Right atrium auricular region (tissue), 2 donors: ENCODE measurements at places on chromosomes 12 and 14. TPM values are rescaled to one million over a fixed set of nuclear protein-coding genes. Genes with fewer than 3 reads are reported as not detected.

The KRT8 gene
- 199 TPM for total RNA-seq

DNA sequence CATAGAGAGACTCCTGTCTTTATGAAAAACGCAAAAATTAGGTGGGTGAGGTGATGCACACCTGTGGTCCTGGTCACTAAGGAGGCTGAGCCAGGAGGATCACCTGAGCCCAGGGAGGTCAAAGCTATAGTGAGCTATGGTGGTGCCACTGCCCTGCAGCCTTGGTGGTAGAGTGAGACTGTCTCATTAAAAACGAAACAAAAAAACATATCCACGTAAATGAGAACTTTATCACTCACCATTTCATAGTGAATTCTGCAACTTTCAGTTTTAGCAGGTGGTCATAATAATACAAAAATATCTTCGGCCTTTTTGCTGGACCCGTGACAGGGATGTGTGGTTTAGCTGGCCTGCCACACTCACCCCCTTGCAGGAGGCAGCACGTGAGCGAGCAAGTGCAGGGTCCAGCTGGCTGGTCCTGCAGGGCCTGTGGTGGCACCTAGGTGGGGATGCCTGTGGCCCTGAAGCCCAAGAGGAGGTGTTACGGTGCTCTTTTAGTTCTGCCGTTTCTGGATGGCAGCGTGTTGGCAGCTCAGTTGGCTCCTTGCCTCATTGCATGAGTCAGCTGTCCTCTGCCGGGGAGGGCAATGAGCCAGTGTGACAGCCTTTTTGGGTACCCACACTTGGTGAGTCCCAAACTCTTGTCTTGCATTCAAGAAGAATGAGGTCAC is 1330.7 kb upstream of the TMEM132C start:
- peak overlapping the region; percentile 26 for H3K27ac ChIP-seq
- no peak overlapping the region for H3K4me3 ChIP-seq
- H3K27me3 ChIP-seq, result no peaks in the 10 kb centered on the region
- H3K36me3 ChIP-seq, result no peaks in the 10 kb centered on the region
- no peak for DNase-seq

- no peak for DNase-seq
- no peaks in the 10 kb centered on the region for H3K36me3 ChIP-seq
- H3K4me1 ChIP-seq, result no peaks in the 10 kb centered on the region
- H3K27ac ChIP-seq, result no peak overlapping the region
These were observed 21.3 kb upstream of the SRRM4 start for GRCh38 chr12:118959985-118960560.

DNA sequence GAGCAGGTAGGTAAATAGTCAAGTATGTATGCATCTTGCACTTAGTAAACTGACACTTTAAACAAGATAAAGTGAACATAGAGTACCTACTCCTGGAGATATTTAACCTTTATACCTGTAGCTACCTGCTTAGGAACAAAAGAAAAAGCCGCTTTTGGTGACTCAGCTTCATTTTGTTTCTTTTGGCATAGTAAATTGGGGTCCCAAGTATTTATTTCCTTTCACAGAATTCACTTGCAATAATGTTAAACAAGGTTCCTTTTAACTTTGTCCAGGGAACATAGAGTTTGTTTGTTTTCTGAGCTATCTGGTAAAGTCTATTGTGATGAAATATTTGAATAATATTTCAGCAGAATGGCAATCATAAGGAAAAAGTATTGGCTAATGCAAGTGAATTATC is 20.0 kb downstream of the SLCO1B3 start:
- no peaks in the 10 kb centered on the region for H3K4me1 ChIP-seq
- no peak for DNase-seq
- no peak overlapping the region for H3K4me3 ChIP-seq
- no peak overlapping the region for H3K27ac ChIP-seq
- H3K36me3 ChIP-seq, result no peaks in the 10 kb centered on the region

The GALNT8 gene
- total RNA-seq, result 3.8 TPM

The SAV1 gene
- 25.4 TPM for total RNA-seq

DNA sequence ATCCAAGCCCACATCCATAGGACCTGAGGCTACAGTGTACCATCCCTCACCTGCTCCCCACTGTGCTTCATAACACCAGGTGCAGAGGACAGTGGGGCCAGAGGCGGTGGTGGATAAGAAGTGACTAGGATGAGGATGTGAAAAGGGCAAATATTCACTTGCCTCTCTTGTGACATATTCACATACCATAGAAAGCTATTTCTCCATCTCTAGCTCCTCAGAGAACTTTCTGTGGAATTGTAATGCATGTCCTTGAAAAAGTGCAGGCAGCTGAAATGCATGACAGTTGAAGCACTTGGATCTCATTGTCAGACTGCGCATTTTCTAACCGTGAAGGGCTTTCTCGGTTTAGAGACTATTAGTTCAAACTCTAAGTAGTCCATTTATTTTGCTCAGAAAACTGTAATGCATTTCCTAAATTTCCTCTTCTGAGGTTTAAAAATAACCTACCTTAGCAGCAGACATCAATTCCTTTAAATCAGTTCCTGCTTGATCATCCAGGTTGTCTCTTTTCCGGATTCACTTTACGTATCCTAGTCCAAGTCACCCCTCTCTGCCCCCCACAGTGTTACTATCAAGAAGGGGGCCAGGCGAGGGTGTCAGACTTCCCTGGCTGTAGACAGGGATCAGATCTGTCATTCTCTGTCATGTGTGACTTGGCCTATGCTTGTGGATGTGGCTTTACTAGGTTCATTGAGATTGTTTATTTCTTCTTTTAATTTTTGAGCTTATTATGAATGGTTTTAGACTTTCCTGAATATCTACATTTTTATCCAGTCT is 984.0 kb upstream of the TMEM132C start:
- H3K36me3 ChIP-seq, result no peaks in the 10 kb centered on the region
- no peak overlapping the region for H3K27ac ChIP-seq
- DNase-seq, result no peak

The SYCP3 gene
- not detected for total RNA-seq

DNA sequence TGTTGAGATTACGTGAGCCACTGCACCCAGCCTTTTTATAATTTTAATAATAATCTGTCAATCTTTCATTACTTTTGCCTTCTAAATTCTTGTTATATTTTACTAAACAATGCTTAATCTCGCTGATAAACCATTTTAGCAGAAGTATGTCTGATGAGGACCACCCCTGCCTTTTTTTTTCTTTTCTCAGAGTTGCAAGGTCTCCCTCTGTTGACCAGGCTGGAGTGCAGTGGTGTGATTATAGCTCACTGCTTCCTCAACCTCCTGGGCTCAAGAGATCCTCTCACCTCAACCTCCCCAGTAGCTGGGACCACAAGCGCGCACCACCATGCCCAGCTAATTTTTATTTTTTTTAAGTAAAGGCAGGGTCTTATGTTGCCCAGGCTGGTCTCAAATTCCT is 118.6 kb upstream of the DNM1L start:
- H3K27me3 ChIP-seq, result no peaks in the 10 kb centered on the region
- peak overlapping the region; percentile 46 for H3K27ac ChIP-seq
- no peak overlapping the region for H3K4me3 ChIP-seq
- H3K4me1 ChIP-seq, result no peaks in the 10 kb centered on the region
- no peaks in the 10 kb centered on the region for H3K36me3 ChIP-seq
- DNase-seq, result no peak

- no peaks in the 10 kb centered on the region for H3K36me3 ChIP-seq
- H3K27me3 ChIP-seq, result no peaks in the 10 kb centered on the region
- H3K4me1 ChIP-seq, result no peaks in the 10 kb centered on the region
- H3K4me3 ChIP-seq, result no peak overlapping the region
- no peak overlapping the region for H3K27ac ChIP-seq
These were observed 12.2 kb downstream of the TMTC2 start for GRCh38 chr12:82698708-82699564.

The IAPP gene
- total RNA-seq, result not detected

DNA sequence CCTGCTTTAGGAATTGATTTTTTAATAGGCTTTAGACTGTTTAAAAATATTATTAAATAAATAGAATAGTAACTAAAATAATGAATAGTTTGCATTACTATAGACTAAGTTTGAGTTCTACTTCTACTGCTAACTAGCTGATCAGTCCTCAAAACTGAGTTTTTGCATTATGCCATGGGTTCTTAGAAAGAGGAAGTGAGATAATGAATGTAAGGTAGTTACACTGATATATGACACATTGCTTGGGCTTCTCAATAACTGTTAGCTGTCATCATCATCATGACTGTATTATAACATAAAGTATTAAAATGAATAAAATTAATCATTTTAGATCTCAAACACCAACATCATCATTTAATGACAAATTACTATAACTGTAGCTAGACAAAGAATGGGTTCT is 949.7 kb downstream of the TRHDE start:
- no peak overlapping the region for H3K4me3 ChIP-seq
- no peaks in the 10 kb centered on the region for H3K4me1 ChIP-seq
- H3K27ac ChIP-seq, result no peak overlapping the region
- DNase-seq, result no peak
- H3K36me3 ChIP-seq, result no peaks in the 10 kb centered on the region

- peaks cover 36% of the 10 kb centered on the region for H3K4me1 ChIP-seq
- no peaks in the 10 kb centered on the region for H3K27me3 ChIP-seq
- H3K27ac ChIP-seq, result no peak overlapping the region
- no peaks in the 10 kb centered on the region for H3K36me3 ChIP-seq
- DNase-seq, result no peak
These were observed 7.6 kb downstream of the EVL start for GRCh38 chr14:100072783-100073346.

DNA sequence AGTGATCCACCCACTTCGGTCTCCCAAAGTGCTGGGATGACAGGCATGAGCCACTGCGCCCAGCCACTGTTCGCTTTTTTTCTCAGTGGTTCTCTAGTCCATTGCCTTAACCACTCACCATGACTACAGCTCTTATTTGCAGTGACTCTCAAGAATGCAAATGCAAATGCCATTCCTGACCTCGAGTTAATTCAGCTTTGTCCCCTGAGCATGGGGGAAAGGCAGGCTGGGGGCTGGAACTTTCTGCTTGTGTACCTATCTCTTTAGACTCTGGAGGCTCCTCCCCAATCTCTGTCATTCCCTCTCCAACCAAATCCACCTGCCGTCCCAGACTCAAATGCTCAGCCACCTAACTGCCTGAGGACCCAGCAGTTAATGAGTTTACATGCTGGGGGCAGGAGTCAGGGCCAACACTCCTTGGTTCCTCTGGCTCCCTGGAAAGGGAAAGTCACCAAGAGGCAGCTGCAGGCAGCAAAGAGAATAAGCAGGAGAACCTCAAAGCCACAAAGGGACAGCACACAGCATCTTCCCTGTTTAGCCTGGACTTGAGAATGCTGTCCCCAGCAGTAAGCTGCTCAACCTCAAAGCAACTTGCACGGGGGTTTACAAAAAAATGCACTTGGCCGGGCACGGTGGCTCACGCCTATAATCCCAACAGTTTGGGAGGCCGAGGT is 5.3 kb upstream of the HNF1A start:
- H3K4me3 ChIP-seq, result no peak overlapping the region
- H3K27ac ChIP-seq, result no peak overlapping the region
- H3K4me1 ChIP-seq, result no peaks in the 10 kb centered on the region
- H3K27me3 ChIP-seq, result no peaks in the 10 kb centered on the region
- H3K36me3 ChIP-seq, result no peaks in the 10 kb centered on the region

- H3K27ac ChIP-seq, result no peak overlapping the region
- H3K36me3 ChIP-seq, result no peaks in the 10 kb centered on the region
- H3K4me3 ChIP-seq, result no peak overlapping the region
- H3K4me1 ChIP-seq, result no peaks in the 10 kb centered on the region
- DNase-seq, result no peak
- H3K27me3 ChIP-seq, result no peaks in the 10 kb centered on the region
These were observed 15.3 kb downstream of the FAM222A start for GRCh38 chr12:109728921-109729320.

The CMA1 gene
- not detected for total RNA-seq

The TRMT61A gene
- 7.4 TPM for total RNA-seq

The DDN gene
- 0.44 TPM for total RNA-seq

DNA sequence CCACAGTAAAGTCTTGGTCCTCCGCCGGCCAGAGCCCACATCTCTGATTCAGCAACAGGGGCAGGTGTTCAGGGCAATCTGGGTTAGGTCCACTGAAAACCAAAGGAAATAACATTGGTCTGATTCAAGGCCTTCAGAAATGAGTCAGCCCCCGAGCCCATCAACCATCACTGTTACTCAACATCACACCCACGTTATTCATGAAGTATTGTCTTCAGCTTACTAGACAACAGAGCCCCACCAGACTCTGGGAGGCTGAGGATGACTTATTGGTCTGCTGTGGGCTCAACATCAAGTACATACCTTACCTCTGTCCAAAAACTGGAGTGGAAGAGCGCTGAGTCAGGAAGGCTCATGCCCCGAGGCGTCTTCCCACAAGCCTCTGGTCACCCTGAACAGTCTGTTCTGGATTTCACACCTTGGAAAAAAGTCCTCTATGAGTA is 97.5 kb downstream of the ZFP36L1 start:
- H3K27me3 ChIP-seq, result no peaks in the 10 kb centered on the region
- H3K4me1 ChIP-seq, result peaks cover 27% of the 10 kb centered on the region
- peak; percentile 88 for DNase-seq
- peak overlapping the region; percentile 16 for H3K27ac ChIP-seq

GRCh38 chr14:53310412-53310811 is 157.3 kb upstream of the DDHD1 start:
- no peak for DNase-seq
- no peaks in the 10 kb centered on the region for H3K4me1 ChIP-seq
- no peaks in the 10 kb centered on the region for H3K27me3 ChIP-seq
- H3K27ac ChIP-seq, result no peak overlapping the region
